ENCODE measurements at places on chromosomes 4 and X.
A peak's percentile ranks its signal among the peaks of the same experiment; 100 is the strongest.

DNA sequence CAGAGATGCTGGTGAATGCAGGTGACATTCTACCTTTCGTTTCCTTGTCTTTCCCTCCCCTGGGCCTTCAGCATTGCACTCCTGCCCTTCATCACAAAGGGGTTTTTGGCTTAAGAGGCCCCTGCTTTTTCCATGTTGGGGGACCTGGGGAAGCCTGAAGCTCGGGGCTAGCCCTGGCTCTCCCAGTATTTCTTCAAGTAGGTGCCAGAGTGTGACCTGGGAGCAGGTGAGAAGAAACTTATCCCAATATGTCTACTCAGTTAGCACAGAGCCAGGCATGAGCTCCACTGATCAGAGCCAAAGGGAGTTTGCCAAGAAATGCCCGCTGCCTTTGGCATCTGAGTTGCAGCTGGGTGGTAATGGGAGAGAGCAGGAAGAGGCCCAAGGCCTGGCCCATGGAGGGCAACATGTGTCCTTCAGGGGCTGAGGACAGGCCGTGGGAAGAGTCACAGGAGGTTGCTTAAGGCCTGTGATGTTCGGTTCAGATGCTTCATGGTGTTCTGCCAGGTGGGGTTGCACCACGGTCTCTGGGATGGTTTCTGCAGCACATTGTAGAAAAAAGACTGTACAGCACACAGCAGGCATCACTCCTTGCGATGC is 7.6 kb downstream of the PRRG3 start:
- DNase-seq: no peak

- no peak for DNase-seq
Measured at GRCh38 chrX:51035746-51036145, 125.2 kb downstream of the BMP15 start.

DNA sequence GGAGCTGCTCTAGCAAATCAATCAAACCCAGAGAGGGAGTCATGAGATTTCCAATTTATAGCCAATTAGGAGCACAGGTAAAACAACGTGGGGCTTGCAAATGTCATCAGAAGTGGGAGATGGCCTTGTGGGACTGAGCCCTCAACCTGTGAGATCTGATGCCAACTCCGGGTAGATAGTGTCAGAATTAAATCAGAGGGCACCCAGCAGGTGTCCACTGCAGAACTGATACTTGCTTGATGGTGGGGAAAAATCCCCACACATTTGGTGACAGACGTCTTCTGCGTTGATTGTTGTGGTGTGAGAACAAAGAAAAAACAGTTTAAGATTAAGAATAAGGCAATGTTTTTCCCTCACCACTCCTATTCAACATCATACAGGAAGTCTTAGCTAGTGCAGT is 1402.8 kb downstream of the RAPGEF2 start:
- no peak for DNase-seq

DNA sequence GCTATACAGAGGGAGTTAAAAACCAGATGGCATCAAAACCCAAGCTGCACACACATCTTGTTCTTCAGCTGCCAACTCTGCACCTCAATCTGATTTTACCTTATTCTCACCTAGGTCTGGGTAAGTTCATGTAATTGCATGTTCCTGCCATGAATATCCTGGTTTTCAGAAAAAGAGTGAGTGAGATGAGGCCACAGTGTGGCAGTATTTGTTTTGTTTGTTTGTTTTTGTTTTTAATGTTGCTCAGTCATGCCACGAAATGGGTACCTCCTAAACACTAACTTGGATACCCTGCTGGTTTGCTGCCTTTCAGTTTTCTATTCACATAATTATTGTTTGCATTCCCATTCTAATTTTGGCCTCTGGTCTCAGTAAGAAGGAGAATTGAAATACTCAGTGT is 22.5 kb downstream of the TMEM164 start:
- DNase-seq: no peak

- no peak for DNase-seq
Measured at GRCh38 chr4:102036619-102037376, 246.3 kb downstream of the BANK1 start.

- DNase-seq: no peak
Measured at GRCh38 chrX:55130481-55130880, 41.7 kb downstream of the PAGE2 start.

- no peak for DNase-seq
Measured at GRCh38 chrX:16946971-16947562, 609 bp downstream of the REPS2 start.

GRCh38 chr4:87521757-87522374 is 7.3 kb downstream of the SPARCL1 start:
- no peak for DNase-seq

DNA sequence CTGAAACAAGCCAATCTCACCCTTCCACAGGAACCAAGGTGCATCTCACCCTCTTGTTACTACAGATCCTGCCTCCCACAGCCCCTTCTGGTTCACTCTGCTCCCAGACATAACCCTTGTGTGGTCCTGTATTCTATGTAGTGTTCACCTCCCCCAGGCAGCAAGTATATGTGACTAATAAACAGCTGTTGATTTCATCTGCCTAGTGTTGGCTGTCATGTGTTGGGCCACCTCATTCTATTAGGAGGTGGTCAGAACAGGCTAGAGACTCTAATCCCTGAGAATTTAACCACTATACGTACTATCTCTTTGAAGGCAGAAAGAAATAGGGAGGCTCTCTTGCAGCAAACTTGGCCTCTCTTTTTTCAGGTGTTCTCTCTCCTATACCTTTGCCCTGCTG is 134.3 kb upstream of the RPL34 start:
- DNase-seq: no peak

- DNase-seq: no peak
Measured at GRCh38 chr4:76579596-76580375, 144.8 kb downstream of the SHROOM3 start.

- no peak for DNase-seq
Measured at GRCh38 chrX:78708816-78709215, 38.7 kb upstream of the LPAR4 start.

DNA sequence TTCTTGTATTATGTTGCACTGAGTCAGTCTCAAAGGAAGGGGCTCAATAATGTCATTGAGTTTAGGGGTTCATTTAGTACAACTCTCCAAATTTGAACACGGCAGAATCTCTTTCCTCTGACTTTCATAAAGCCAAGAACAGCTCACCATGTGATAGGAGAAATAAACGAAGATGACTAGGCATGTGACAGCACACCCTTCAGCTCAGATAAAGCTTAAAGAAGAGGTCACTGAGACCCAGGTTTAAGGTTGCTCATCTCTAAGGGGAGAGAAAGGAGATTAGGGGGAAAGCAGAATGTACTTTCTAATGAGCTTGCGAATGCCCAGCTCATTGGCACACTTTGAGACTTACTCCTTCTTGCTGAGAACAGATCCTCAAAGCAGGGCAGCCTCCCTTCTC is 89.0 kb downstream of the PLAC1 start:
- no peak for DNase-seq

DNA sequence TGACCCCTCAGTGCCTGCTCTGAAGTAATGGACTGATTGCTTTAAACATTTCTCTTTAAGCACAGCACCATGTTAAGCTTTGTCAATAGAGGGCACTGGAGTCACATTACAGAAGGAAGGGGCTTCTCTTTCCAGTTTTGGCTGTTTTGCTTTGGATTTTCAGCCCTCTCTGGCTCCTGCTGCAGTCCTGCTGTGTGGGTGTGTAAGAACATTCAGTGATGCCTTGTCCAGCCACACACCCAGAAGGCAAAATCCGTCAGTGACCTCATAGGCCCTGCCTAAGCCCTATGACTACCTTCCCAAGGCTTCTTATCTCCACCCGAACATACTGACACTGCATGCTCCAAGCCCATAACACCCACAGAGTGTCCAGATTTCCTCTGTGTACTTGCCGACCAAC is 215.3 kb upstream of the CTSO start:
- no peak for DNase-seq

GRCh38 chr4:165443276-165443675 is 64.5 kb downstream of the CPE start:
- DNase-seq: no peak

DNA sequence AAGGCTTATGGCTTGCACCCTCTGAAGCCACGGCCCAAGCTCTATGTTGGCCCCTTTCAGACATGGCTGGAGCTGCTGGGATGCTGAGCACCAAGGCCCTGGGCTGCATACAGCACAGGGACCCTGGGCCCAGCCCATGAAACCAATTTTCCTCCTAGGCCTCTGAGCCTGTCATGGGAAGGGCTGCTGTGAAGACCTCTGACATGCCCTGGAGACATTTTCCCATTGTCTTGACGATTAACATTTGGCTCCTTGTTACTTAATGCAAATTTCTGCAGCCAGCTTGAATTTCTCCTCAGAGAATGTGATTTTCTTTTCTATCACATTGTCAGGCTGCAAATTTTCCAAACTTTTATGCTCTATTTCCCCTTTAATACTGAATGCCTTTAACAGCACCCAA is 844.7 kb downstream of the PCDH18 start:
- no peak for DNase-seq

DNA sequence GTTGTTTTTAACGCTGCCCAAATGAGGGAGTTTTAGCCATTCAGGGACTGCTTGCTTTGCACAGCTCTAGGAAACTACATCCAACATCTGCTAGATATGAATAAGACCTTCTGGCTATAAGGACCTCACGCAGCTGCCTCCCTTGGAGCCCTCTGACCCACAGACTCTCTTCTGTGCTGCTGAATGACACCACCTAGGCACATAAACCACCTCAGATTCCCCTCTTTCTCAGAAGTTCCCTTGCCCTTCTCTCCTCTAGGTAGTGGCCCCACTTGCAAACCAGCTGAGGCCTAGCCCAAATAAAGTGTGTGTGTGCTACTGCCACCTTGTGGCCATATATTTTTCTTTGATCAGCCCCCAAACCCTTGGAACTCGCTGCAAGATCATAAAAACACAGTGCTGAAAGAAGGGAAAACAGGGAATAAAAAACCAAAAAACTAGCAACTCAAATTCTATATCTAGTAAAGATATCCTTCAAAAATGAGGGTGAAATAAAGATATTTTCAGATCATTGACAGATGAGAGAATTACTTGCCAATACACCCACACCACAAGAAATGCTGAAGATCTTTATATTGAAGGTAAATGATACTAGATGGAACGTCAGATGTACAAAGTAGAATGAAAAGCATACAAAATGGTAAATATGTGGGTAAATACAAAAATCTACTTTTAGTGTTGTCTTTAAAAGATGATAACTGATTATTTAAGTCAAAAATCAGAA is 265.9 kb downstream of the ADAMTS3 start:
- no peak for DNase-seq

- DNase-seq: no peak
Measured at GRCh38 chr4:184898793-184899192, 73.0 kb upstream of the ACSL1 start.

- no peak for DNase-seq
Measured at GRCh38 chrX:46710425-46710824, 48.5 kb downstream of the SLC9A7 start.

- DNase-seq: no peak
Measured at GRCh38 chr4:97500423-97500822, 642.9 kb downstream of the STPG2 start.

- peak; percentile 49 for DNase-seq
Measured at GRCh38 chr4:71184195-71184781, 154.5 kb upstream of the SLC4A4 start.

- no peak for DNase-seq
Measured at GRCh38 chr4:146329050-146329716, 114.8 kb downstream of the REELD1 start.

DNA sequence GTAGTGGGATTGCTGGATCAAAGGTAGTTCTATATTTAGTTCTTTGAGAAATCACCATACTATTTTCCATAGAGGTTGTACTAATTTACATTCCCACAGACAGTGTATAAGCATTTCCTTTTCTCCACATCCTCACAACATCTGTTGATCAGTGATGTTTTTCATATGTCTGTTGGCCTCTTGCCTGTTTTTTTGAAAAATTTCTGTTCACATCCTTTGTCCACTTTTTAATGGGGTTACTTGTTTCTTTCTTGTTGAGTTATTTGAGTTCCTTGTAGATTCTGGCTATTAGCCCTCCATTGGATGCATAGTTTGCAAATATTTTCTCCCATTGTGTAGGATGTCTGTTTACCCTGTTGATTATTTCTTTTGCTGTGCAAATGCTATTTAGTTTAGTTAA is 72.6 kb downstream of the STOX2 start:
- no peak for DNase-seq

GRCh38 chrX:100379388-100379986 is 30.6 kb downstream of the PCDH19 start:
- no peak for DNase-seq
